HT1080 (cell line): ENCODE measurements at places on chromosomes 1 and 21.

- no peak for DNase-seq
Measured at GRCh38 chr1:43542527-43543458, 12.1 kb downstream of the PTPRF start.

DNA sequence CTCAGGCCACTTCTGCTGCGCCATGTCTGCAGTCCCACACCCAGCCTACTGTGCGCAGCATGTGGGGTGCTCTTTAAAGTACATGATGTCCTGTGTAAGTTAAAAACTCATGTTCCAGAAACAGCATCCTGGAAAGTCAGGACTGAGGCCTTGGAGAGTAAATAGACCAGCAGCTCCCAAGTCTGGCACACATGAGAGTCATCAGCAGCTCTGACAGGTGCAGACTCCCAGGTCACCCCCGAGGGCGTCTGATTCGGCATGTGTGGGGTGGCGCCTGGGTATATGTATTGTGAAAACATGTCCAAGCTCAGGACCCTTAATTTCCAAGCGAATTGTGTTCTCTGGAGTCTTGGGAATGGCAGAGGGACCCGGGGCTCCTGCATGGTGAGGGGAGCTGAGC is 120.1 kb upstream of the RUNX3 start:
- DNase-seq = no peak

DNA sequence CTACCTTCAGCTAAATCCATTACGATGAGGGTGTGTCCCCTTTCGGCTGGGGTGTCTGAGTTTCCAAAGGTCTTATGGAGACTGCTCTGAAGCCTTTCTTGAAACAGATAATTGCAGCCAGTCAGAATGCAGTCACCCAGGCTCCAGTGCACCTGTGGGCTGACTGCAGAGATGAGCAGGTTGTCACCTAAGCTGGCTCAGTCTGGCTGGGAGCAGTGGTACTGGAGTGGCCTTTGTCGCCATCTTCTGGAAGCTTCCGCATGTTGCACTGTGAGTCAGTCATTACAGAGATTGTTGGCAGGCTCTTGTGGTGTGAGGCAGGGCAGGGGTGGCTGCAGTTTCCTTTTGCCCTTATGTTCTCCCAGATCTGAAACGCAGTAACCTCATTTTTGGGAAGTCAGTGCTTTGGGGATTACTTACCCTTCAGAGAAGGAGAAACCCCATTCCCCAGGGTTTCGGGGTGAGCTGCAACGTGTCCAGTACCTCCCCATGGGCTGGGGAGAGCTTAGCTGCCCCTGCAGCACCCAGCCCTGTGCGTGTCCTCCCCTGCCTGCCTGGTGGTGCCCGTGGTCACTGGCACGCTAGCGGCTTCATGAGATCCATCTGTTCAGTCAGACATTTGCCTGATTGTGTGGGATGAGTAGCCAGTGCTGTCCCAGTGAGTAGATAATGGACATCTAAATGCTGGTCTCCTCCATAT is 48.0 kb downstream of the SMYD2 start:
- DNase-seq = peak; percentile 82

GRCh38 chr1:68904477-68904876 is 407.6 kb upstream of the DEPDC1 start:
- DNase-seq = peak; percentile 64

- DNase-seq = no peak
Measured at GRCh38 chr1:55138823-55139222, 76.3 kb downstream of the USP24 start.

- DNase-seq = no peak
Measured at GRCh38 chr1:161020509-161021164, at the start of gene F11R. Gene F11R, minus strand, starts transcription at chr1:161021152. Its CDS starts 79 bp downstream, at chr1:161021073.

GRCh38 chr1:47772960-47773682 is 224.1 kb downstream of the TRABD2B start:
- DNase-seq = no peak

- peak; percentile 82 for DNase-seq
Measured at GRCh38 chr1:159088050-159088449, 11.5 kb upstream of the AIM2 start.

- no peak for DNase-seq
Measured at GRCh38 chr1:172630868-172631267, 28.0 kb upstream of the FASLG start.

- DNase-seq = no peak
Measured at GRCh38 chr1:12076425-12077005, 13.4 kb downstream of the TNFRSF8 start.

GRCh38 chr21:25341981-25342380 is 265.3 kb downstream of the MRPL39 start:
- DNase-seq = no peak

DNA sequence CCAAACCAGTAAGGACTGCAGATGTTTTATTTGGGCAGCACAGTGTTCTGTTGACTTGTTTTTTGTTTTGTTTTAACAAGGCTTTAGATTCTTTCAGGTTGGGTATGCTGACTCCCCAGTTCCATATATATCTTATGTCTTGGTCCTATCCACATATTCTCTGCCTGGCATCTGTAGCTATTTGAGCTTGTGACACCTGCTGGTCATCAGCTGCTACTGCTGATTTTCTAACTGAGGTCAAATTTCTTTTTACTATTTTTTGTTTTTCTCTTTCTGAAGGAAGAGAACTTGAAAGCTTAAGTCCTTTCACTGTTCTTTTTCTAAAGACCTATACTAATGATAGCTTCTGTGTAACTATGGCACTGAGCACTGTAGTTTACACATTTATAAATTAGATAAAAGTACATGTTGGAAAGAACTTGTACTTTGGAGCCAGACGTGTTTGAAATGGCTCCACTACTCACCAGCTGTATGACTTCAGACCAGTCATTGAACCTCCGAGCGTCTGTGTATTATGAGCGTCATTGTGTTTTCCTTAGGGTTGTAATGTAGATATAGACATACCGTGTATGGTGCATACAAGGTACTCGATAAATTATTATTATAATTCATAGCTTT is 109.4 kb downstream of the NRDC start:
- DNase-seq = peak; percentile 62

- DNase-seq = no peak
Measured at GRCh38 chr1:57082711-57083439, 117.1 kb upstream of the C8B start.

GRCh38 chr1:19376428-19377372 is 64.6 kb downstream of the SLC66A1 start:
- no peak for DNase-seq
